ENCODE measurements at places on chromosomes 16 and 17. TPM values are rescaled to one million over a fixed set of nuclear protein-coding genes. Genes with fewer than 3 reads are reported as not detected.

ACSM5 gene
- total RNA-seq, result not detected

TBC1D3G gene
- not detected for total RNA-seq

KRTAP16-1 gene
- total RNA-seq, result not detected

MMP25 gene
- total RNA-seq, result 0.90 TPM

KDM6B gene
- 12.8 TPM for total RNA-seq

ADAM11 gene
- total RNA-seq, result 1.2 TPM

KCNJ16 gene
- 0.21 TPM for total RNA-seq

CHST4 gene
- not detected for total RNA-seq

RNF112 gene
- total RNA-seq, result 0.45 TPM

RHBDL3 gene
- 5.5 TPM for total RNA-seq

MT1H gene
- total RNA-seq, result not detected

RAB26 gene
- 2.9 TPM for total RNA-seq

PTX4 gene
- total RNA-seq, result not detected

TNS4 gene
- total RNA-seq, result 213 TPM

SOST gene
- not detected for total RNA-seq

TBC1D16 gene
- total RNA-seq, result 6.9 TPM

NLRC3 gene
- 0.03 TPM for total RNA-seq

DNASE1L2 gene
- 0.80 TPM for total RNA-seq

BAIAP2 gene
- total RNA-seq, result 114 TPM

GHDC gene
- 18.2 TPM for total RNA-seq

NGFR gene
- total RNA-seq, result 0.85 TPM

ZNF205 gene
- total RNA-seq, result 10.8 TPM

ZNF768 gene
- 37.2 TPM for total RNA-seq

NAT9 gene
- total RNA-seq, result 58.7 TPM

SLC16A6 gene
- total RNA-seq, result 0.19 TPM

ANTKMT gene
- total RNA-seq, result 62.3 TPM

MYO1C gene
- 129 TPM for total RNA-seq

CCDC78 gene
- 5.6 TPM for total RNA-seq
